Activated T-helper 9 cell treated with anti-CD3 and anti-CD28 coated beads, Interleukin-2, amount 50 U/mL, for 16 hours (primary cell): ENCODE measurements at places on chromosomes 2 and 18.

DNA sequence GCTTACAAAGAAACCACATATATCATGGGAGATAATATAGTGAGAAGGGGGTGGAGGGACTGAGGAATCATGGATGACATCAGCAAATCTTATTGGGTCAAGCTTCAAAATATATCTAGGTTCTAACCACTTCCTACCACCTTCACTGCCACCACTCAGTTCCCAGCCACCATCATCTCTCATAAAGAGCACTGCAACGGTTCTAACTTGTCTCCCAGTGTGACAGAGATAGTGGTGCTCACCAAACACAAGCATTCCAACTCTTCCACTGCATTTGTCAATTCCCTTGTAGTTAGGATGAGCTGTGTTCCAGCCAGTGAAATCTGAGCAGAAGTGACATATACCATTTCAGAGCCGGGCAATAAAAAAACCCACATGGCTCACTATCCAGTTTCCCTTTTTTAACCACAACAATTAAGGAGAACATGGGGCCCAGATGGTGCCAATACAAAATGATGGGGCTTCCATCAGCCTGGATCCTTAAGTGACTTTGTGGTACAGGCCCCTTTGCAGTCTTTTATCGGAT is 318.1 kb downstream of the NBAS start:
- no peak for DNase-seq

DNA sequence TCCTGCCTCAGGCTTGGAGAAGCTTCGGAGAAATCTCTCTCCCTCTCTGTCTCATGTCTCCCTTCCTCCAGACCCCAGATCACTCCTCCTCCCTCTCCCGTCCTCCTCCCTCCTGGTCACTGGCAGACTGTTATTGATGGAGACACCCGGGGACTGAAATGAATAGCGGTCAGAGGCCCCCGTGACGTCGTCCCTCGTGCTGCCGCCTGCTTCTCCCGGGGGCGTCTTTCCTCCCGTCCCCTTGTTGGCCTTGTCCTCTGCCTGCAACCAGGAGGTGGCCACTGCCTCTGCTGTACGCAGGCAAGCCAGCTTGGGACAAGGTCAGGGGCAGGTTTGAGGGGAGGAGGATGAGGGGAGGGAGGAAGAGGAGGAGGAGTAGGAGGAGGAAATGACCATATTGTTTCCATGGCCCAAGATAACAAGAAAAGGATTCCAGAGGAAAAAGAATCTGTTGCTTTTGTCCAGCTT is 78.2 kb downstream of the CELF4 start:
- no peak for DNase-seq

- no peak for DNase-seq
These were observed 97.0 kb downstream of the FOXI3 start for GRCh38 chr2:88355486-88355885.

DNA sequence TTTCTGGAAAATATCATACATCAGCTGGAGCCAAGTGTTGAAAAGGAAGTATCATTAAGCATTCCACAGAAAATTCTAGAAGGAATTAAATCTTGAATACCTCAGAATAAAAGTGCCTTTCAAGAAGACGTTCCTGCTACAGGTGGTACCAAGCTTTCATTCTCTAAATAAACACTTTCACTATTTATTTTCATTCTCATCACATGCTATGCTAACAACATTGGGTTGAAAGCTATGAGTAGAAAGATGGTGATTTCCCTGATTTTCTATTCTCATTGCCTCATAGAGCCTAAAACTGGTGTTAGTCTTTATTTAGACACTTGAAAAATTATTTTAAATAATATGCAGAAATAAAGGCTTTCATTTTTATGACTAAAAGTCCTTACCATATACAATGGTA is 324.7 kb downstream of the LRP1B start:
- DNase-seq, result no peak
